Karpas-422 (cell line): ENCODE measurements at places on chromosomes 5 and 9. TPM values are rescaled to one million over a fixed set of nuclear protein-coding genes. Genes with fewer than 3 reads are reported as not detected.

GRCh38 chr9:78493166-78493742 is 196.3 kb downstream of the PSAT1 start:
- no peak for DNase-seq

DNA sequence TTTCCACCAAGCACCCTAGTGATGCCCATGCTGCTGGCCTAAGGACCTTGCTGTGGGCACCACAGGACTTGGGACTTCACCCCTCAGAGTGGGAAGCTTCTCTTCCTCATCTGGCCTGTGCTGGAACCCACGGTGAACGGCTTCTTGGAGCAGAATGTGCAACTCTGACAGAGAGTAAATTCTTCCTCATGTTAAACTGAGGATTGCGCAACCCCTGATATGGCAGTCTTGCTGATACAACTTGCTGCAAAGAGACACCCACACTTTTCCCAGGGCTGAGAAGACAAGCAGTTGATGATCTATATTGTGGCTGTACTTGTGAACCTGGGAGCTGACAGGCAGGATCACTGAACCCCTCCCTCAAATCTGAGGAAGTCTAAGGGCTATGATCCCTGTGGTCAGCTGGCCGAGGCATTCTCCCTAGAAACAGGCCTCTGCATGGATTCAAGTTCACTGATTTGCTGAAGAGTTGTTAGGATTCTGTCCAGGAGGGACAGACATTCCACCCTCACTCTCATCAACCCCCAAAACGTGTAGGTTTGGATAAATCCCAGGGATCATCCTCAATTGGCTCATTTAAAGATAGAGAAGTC is 307.2 kb downstream of the MTRR start:
- DNase-seq: no peak

DNA sequence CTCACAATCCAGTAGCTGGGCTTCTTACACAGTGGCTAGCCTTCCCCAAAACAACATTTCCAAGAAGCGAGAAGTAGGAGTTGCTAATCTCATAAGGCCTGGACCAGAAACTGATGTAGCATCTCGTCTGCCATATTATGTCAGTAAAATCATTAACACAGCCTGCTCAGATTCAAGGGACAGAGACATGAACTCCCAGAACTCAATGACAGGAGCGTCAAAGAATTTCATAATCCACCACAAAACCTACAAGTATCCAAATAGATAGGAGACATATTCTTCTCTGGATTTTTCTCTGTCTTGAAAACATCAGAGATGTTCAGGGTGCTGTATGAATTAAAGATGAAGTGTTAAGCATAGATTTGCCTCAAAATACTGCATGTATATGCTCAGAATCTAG is 457.6 kb upstream of the ACTBL2 start:
- DNase-seq: no peak

DNA sequence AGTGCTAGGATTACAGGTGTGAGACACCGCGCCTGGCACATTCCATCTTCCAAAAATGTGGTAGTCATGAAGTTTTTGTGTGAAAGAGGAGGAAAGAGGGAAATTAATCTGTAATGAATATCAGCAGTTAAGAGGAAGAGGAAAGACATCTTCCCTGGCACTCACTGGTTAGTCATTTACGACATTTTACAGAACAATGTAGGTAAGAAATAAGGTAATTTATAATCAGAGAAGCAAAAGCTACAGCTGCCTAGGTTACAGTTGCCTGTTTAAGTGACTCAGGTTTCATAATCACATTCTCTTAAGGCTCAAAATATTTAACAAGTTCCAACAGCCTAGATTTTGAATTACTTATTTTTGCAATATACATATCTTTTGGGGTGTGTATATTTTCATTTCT is 26.9 kb downstream of the CNOT6 start:
- no peak for DNase-seq

DNA sequence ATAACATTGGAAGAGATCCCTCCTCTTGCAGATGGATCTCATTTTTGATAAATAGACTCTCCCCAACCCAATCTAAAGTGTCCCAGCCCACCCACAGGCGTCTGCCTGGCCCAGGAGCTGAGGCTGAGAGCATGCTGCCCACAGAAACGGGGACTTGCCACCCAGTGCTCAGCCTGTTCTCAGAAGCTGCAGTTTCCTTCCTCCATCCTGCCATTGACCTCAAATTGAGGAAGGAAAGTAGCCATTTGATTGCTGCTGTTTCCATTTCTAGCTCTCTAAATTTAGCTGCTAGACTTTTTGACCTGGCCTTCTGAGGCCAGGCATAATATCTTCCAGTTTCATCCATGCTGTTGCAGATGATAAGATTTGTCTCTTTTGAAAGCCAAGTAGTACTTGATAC is 31.1 kb upstream of the FRMD3 start:
- no peak for DNase-seq

- DNase-seq: no peak
These were observed 221.5 kb downstream of the MSX2 start for GRCh38 chr5:174945853-174946252.

DNA sequence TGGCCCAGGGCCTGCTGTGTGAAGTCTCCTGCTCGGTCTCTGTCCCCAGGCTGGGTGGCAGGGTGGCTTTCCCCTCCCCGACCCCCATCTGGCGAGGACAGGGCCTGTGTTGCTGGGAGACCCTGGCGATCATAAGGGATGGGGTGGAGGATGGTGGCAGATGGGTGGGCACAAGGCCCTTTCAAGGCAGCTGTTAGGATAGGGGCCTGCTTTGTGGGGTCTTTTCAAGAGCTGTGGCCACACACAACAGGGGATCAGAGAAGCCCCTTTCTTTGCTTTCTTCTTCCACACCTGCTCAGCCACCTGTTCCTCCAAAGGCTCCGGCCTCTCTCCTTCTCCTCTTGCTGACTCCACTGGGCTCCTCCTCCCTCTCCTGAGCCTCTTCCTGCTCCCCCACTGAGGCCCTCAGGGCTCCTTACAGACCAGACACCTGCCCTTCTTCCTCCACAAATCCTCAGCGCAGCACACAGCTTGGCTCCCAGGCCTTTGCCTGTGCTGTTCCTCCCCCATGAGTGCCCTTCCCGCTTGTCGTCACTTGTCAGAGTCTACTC is 15.0 kb upstream of the NEURL1B start:
- DNase-seq: no peak

GRCh38 chr5:77087484-77088261 is 588 bp upstream of the ZBED3 start:
- DNase-seq: no peak

- no peak for DNase-seq
These were observed 42.7 kb downstream of the IQGAP2 start for GRCh38 chr5:76445830-76446229.

GRCh38 chr5:3899093-3899492 is 303.5 kb downstream of the IRX1 start:
- no peak for DNase-seq

DNA sequence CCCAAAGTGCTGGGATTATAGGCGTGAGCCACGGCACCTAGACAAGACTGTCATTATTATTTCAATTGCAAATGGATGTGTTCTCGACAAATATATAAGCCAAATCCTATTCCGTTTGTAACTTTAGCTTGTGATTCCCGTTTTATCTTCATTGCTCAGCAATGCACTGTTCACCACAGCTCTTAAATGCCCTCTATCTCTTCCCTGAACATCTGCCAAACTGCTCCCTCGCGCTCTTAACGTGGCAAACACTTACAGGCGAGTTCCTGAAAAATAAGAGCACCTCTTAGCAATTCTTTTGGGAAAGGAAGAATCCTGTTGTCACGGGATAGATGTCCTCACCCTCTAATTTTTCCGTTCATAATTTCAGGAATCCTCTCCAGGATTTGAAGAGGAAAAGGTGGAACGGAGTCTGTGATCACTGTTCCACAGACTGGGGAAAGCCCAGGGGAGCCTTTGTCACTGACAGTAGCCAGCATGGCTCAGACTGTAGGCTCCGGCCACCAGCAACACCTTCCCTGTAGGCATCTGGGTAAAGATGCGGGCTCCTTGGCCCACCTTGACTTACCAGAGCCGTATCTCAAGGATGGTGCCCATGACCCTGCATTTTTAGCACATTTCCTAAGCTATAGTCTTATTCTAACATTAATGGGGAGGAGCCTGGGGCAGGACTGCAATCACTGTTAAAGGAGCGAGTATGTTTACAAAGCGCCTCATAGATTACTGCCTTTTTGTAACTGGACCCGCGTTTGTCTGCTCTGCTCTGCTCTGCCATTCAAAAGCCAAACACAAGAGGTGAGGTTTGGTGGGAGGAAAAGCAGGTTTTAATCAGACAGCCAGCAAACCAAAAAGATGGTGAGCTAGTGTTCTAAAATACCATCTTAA is 20.2 kb upstream of the GNPDA1 start:
- peak; percentile 2 for DNase-seq

DNA sequence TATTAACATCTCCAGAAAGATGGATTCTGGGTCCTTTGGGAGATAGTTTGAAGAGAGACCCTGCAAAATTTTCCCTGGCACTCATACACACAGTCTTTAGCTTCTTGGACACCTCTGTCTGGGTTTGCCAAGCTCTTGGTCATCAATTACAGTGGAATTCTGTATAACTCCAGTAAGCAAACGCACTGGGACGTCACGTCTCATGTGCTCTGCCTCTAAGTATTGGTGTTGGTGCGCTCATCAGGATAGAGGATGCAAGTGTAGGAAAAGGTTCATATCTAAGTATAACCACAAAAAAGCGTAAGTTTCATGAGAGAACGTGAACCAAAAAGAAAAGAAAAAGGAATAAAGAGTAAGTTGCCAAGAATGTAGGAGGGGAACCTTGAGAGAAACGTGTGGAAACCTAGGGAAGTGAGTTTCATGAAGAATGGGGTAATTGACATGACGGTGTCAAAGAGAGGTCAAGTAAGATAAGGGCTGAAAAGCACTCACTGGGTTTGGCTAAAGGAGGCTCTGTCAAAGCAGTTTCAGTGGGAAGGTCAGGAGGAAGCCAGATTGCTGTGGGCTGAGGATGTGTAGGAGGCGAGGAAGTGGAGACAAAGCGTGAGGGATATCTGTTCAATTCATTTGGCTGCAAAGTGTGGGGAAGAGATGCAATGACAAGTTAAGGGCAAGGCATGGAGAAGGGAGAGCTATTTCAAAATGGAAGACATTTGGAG is 92.7 kb downstream of the RAD23B start:
- DNase-seq: no peak

- no peak for DNase-seq
These were observed 77.1 kb upstream of the IQGAP2 start for GRCh38 chr5:76325876-76326491.

GRCh38 chr5:16726538-16726946 is 109.7 kb upstream of the RETREG1 start:
- no peak for DNase-seq

- no peak for DNase-seq
These were observed 166.1 kb downstream of the MACROH2A1 start for GRCh38 chr5:135232958-135233357.

GRCh38 chr5:106374956-106375355 is 1295.8 kb downstream of the EFNA5 start:
- DNase-seq: no peak

DNA sequence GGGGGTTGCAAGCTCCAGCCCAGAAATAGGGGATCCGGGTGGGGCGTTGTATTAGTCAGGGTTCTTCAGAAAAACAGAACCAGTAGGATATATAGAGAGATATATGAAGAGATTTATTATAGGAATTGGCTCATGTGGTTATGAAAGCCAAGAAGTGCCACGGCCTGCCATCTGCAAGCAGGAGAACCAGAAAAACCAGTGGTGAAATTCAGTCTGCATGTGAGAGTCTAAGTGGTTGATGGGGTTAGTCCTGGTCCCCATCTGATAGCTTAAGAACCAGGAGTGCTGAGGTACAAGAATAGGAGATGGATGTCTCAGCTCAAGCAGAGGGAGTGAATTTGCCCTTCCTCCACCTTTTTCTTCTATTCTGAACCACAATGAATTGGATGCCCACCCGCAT is 123.4 kb upstream of the APC start:
- DNase-seq: no peak

DNA sequence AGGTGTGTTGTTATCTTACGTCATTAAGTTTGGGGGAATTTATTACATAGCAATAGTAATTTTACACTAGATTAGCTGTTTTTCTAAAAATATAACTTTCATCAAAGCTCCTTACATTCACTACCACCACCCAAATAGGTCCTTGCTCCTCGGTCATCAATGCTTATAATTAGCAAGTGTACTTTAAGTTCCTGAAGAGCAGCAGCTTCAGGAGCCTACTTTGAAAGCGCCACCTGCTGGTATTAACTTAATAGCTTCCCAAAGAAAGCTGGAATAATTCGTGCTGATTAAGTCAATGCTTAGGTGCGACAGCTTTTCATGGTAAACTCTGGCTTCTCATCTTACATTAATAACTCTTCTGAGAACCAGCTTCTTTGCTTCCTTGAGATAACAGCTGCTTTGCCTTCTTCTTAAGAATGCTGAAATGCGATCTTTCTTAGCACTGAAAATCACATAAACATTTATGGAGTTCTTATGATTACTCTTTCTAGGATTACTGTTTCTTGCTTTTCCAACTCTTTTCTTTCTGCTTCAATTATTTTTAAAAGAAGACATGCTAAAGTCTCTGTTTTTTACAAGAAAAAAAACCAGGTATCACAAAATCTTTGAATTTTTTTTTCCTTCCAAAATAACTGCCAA is 10.0 kb upstream of the C5 start:
- DNase-seq: peak; percentile 91

DNA sequence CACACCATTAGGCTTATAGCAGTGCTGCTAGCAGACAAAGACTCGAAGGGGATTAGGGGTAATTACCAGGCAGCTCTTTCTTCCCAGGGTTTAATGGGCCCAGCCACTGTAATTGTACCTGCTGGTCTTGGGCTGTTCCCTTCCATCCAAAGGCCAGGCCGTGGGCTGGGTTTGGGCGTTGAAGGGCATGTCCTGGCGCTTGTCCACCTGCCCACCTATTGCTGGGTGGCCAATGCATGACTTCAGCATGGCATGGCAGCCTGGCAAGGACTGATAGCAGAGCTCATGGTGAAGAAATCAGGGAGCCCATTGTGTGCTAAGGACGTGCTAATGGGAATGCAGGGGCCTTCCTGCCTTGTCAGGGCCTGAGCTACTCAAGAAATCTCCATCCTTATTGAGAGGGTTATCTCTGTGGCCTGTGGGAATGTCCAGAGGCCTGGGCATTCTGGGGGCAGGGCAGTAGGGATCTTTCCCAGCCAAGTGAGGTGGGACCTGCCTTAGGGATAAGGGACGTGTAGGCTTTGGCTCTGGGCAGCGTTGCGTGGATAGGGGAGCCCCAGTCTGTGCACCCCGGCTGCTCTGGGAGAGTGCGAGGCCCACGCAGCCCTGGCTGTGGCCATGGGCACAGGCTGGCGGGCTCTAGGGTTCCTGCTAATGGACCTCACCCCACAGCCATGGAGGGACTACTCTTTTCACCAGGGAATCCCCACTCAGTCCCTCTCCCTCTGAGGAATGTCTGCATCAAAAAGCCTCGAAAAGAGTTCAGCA is 116.1 kb upstream of the PITX1 start:
- no peak for DNase-seq

The TRIM14 gene
- total RNA-seq: 17.5 and 18.3 TPM in 2 replicates

The LOX gene
- not detected in 2 replicates for total RNA-seq

The MYOZ3 gene
- total RNA-seq: not detected in 2 replicates

The TAF11L5 gene
- total RNA-seq: not detected in 2 replicates

The RGS7BP gene
- not detected in 2 replicates for total RNA-seq

The TMEM215 gene
- not detected in 2 replicates for total RNA-seq

The TAF11L14 gene
- total RNA-seq: not detected in 2 replicates
